ENCODE measurements at places on chromosomes 1 and 21.
A peak's percentile ranks its signal among the peaks of the same experiment; 100 is the strongest.

DNA sequence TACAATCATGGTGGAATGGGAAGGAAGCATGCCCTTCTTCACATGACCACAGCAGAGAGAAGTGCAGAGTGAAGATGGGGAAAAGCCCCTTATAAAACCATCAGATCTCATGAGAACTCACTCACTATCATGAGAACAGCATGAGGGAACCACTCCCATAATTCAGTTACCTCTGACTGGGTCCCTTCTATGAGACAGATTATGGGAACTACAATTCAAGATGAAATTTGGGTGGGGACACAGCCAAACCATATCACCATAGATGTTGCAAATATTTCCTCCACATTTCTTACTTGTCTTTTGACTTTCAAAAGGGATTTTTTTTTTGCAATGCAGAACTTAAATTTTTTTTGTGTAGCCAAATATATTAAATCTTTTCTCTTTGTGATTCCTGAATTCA is 14.8 kb downstream of the SH3BGR start:
- DNase-seq = no peak

DNA sequence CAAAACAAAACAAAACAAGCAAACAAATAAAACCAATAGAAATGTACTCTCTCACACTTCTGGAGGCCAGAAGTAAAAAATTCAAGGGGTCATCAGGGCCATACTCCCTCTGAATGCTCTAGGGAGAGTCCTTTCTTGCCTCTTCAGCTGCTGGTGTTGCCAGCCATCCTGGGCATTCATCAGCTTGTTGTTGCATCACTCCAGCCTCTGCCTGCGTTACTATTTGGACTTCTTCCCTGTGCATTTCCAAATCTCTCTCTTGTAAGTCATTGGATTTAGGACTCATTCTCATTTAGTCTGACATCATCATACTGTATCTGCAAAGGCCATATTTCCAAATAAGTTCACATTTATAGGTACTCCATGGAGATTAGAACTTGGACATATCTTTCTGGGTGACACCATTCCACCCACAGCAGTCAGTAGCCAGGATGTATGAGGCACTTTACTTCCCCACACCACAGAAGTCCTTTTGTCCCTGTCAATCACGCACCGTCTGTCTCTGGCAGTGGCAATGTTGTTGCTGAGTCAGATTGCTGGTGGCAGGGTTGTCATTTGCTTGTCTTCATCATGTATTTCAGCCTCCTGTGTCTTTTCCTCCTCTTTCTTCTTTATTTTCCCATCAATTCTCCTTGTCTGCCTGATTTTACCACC is 151.0 kb upstream of the KCNJ6 start:
- no peak for DNase-seq

- DNase-seq = no peak
Measured at GRCh38 chr21:26753822-26754221, 91.4 kb downstream of the ADAMTS1 start.

DNA sequence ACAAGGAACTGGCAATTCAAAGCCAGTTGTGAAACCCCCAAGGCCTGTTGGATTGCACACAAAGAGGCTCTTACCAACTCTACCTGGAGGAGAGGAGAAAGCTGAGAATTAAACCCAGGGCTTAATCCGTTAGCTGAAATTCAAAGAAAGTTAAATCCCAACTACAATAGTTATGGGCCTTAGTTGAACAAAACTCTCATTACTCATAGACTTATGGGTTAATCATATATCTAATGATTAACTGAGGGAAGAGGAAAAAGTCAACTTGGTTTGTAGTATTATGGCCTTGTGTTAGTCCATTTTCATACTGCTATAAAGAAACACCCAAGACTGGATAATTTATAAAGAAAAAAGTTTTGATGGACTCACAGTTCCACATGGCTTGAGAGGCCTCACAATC is 838.2 kb upstream of the ADGRL2 start:
- DNase-seq = no peak

- no peak for DNase-seq
Measured at GRCh38 chr1:230286166-230286889, 139.8 kb downstream of the PGBD5 start.

DNA sequence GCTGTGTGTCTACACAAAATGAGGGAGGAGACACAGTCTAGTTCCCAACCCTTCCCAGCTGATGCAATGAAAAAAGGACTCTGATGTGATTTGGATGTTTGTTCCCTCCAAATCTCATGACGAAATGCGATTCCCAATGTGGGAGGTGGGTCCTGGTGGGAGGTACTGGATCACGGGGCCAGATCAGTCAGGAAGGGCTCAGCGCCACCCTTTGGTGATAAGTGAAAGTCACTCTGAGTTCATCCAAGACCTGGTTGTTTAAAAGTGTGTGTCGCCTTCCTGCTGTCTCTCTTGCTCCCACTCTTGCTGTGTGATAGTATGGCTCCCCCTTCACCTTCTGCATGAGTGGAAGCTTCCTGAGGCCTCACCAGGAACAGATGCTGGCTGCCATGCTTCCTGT is 63.2 kb downstream of the GNG4 start:
- DNase-seq = no peak

GRCh38 chr1:179080866-179081686 is 794 bp upstream of the TOR3A start:
- DNase-seq = no peak

DNA sequence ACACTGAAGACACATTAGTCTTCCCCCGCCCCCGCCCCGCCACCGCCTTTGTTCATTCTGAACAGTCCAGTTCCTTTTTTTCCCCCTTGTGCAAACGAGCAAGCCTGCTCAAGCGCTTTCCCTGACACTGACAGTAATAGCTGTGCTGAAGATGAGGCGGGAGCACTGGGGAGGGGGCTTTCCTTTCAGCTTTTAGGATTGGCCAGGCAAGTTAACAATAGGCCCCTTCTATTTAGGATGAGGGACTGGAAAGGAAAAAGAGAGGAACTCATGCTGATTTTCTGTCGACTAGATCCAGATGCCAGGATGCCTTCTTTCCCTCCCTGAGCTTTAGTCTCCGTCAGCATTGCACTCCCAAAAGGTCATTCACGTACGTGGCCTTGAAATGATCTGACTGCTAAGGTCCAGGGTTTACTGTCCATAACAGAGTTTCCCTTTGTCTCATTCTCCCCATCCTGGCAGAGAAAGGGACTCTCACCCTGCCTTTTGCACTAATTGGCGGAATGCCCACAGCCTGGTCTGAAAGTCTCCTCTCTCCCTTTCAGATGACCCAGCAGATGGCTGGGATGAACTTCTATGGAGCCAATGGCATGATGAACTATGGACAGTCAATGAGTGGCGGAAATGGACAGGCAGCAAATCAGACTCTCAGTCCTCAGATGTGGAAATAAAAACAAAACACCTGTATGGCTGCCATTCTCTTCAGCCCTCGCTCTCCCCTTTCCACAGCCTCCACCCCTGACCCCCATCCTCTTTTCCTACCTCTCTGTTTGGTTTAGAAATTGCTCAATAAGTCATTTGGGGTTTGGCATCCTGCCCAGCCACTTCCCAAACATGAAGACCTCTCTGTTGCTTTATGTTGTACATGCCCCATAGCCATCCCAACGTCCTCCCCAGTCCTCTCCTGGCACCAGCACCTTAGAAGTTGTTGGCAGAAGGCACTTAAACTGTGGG is 28.6 kb upstream of the ZFP69B start:
- DNase-seq = no peak

GRCh38 chr1:158035976-158036583 is 42.6 kb downstream of the KIRREL1 start:
- peak; percentile 30 for DNase-seq

DNA sequence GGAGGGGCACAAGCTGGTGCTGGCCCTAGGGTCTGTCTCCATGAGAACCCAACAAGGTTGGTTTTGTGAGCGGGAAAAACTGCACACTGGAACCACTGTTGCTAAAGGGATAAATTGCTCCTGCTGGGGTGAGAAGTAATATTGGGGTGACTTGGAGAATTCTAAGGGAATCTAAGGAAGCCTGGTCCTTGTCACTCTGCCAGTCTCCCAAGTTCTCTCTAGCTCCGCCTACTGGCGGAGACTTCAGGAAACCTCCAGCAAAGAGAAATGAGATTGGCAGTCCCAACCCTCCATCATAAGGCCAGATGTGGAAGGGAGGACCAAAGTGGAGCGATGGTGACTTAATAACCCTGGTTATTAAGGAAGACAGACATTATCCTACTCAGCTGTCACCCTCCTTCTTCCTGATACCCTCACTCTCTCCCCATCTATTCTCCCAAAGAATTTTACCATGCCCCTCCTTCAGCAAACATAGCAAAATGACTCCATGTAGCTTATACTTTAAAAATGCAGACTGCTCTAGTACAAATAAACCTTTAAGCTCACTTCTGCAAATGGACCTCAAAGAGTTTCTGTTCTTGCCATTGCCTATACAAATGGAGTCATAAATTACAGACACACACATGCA is 2.7 kb downstream of the LCE1F start:
- peak; percentile 45 for DNase-seq

- no peak for DNase-seq
Measured at GRCh38 chr1:165616054-165616612, 14.9 kb upstream of the MGST3 start.

GRCh38 chr1:36301220-36301619 is 4.9 kb upstream of the SH3D21 start:
- DNase-seq = no peak

GRCh38 chr1:232925421-232926220 is 24.8 kb upstream of the NTPCR start:
- DNase-seq = no peak

- no peak for DNase-seq
Measured at GRCh38 chr1:15382601-15383518, 26.8 kb upstream of the EFHD2 start.

DNA sequence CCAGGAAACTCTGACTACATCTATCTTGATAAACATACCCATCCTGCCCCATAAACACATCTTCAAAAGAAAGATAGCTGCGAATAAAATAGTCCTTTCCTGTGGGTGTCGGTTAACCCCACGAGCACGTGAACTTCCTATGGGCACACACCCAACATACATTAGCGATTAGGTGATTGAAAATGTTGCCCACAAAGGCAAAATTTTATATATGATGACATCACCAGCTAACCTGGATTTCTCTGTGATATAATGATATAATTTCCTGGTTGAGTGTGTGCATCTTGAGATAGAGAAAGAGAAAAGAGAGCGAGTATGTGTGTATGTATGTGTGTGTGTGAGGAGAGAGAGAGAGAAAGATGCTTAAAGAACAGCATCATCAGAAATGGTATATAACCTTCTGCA is 296.1 kb downstream of the PTPRC start:
- no peak for DNase-seq

- no peak for DNase-seq
Measured at GRCh38 chr1:183027791-183028190, 4.6 kb downstream of the LAMC1 start.

- no peak for DNase-seq
Measured at GRCh38 chr1:98316286-98316905, 345.1 kb upstream of the SNX7 start.

DNA sequence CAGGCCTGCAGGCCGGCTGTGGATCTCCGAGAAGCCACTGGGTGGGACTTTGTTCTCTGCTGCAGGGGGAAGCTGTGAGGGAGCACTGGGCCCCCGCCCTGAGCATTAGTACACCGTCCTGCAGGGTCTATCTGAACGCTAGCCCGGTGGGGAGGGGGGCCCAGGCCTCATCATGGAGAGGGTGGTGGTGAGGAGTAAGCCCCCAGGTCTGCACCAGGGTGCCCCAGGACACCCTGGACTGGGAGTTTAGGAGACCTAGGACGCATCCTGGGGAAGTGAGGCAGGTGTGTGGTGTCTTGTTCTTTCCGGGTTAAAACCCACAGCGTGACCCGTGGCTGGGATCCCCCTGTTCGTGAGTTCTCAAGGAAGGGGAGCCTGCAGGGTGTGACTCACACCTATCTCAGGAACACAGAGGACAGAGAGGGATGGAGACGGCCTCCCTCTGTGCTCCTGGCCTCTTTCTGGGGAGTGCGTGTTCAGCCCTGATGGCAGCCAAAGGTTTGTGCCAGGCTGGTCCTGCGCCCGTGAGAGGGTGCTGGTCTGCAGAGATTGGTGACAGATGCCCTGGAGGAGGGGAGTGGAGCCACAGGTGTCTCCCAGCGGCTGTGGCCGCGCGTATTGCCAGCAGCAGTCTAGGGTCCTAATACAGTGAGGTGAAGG is 44.8 kb downstream of the AGPAT3 start:
- no peak for DNase-seq

GRCh38 chr1:64240206-64240605 is 36.8 kb downstream of the UBE2U start:
- no peak for DNase-seq

DNA sequence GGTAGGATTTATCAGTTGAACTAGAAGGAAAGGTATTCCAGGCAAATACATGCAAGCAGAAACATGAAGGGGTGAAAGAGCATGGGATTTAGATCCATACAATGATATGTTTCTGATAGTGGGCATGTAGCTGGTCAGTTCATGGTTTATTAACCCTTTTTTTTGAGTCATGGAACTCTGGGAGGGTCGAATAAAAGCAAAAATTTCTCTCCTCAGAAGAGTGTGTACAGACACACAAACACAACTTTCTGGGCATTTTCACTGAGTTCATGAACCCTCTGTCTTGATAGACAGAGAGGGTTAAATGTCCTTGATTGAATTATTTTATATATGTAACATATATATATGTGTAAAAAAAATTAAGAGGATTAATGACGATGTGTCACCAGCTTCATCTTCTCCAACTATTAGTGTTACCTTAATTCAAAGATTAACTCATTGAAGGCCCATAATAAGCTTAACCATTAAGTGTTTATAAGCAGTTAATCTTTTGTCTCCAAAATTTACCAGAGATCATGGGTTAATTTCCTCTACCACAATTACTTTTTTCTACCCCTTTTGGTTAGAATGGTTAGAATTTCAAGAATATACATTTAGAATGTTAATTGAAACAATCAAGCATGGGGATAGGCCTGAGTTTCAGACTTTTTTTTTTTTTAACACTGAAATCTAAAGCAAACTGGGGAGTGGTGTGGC is 4.6 kb downstream of the JUN start:
- peak; percentile 19 for DNase-seq

GRCh38 chr1:37609002-37609401 is 13.3 kb upstream of the GNL2 start:
- no peak for DNase-seq

GRCh38 chr1:61186753-61187152 is 104.4 kb downstream of the NFIA start:
- no peak for DNase-seq

DNA sequence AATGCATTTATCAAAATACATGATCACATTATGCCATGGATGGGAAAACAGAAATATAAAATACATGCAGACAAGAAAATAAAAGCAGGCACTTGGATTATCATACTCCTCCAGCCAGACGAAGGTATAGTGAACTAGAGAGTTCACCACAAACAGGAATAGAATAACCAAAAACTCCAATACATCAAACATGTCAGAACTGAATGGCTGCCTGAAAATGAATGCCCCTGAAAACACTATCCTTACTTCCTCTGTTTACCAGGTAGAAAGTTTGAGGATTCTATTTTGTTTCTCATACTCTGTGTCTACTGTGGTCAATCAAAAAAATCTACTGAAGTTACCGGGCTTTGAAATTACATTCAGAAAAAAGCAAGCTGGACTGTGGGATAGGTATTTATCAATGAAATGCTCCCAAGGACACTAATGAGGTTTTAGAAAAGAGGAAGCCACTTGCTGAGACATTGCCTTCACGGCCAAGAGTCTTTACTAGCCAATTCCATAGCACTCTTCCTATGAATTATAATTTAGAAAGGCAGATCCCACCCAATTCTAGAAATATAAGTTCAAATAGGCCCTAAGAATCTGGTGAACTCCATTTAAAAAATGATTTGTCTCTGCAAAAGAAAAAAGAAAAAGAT is 197.7 kb downstream of the SMYD3 start:
- no peak for DNase-seq
